ENCODE measurements at places on chromosomes 5 and 9. TPM values are rescaled to one million over a fixed set of nuclear protein-coding genes. Genes with fewer than 3 reads are reported as not detected.
A peak's percentile ranks its signal among the peaks of the same experiment; 100 is the strongest.

DNA sequence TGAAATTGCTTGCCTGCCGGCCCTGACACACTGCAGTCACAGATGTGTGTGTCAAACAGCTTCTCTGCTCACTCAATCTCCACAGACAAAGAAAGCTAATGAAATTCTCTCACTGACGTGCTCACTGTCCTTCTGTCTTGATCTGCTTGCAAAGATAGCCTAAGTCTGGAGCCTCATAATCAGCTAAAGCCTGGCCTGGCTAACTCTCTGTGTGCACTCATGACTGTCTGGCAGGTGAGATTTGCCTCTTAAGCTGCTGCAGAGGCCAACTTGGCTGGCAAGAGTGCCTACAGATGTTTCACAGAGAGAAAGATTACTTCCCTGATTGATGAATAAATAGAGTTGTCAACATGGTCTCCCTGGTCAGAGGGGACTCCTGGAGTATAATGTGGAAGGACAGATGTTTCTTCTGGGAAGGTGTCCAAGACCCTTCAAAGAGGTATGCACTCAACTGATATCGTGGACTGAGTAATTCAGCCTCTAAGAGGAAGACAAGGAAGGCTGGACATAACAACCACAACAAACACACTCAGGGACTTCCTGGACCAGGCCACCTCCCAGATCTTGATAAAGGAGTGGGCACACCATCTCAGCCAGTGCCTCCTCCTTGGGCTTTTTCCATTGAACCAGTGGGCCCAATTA, 362.0 kb downstream of the SPOCK1 start:
- H3K4me1 ChIP-seq = peaks cover 13% of the 10 kb centered on the region
- no peak for DNase-seq
- no peaks in the 10 kb centered on the region for H3K36me3 ChIP-seq
- no peak overlapping the region for H3K4me3 ChIP-seq

GRCh38 chr9:116007824-116008223, 145.8 kb upstream of the PAPPA start:
- H3K36me3 ChIP-seq = no peaks in the 10 kb centered on the region
- no peaks in the 10 kb centered on the region for H3K27me3 ChIP-seq
- no peak overlapping the region for H3K4me3 ChIP-seq
- peaks cover 27% of the 10 kb centered on the region for H3K4me1 ChIP-seq
- H3K27ac ChIP-seq = no peak overlapping the region
- DNase-seq = no peak

GRCh38 chr9:128091144-128091543, 23.1 kb downstream of the SLC25A25 start:
- H3K36me3 ChIP-seq = no peaks in the 10 kb centered on the region
- peaks cover 57% of the 10 kb centered on the region for H3K4me1 ChIP-seq
- no peaks in the 10 kb centered on the region for H3K27me3 ChIP-seq
- DNase-seq = peak; percentile 93
- peak overlapping the region; percentile 100 for H3K27ac ChIP-seq

DNA sequence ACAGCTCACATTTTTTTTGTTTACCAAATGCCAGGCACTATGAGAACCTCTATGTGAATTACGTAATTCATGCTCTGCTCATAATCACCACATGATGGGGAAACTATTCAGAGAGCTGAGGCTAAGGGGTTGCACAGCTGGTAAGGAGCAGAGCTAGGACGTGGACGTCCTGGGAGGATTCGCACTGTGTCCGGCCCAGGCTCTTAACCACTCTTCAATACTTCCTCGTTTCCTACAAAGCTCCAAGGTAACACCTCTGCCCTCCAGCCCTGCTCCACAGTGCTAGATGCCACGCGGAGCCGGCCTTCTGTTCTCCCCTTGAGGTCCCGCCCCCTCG, 8.7 kb downstream of the PHF19 start:
- peaks cover 15% of the 10 kb centered on the region for H3K4me1 ChIP-seq
- peak overlapping the region; percentile 77 for H3K27ac ChIP-seq
- peak; percentile 58 for DNase-seq
- H3K4me3 ChIP-seq = peak overlapping the region; percentile 59
- peaks cover 17% of the 10 kb centered on the region for H3K36me3 ChIP-seq

GRCh38 chr9:8694983-8695588, 895.5 kb upstream of the DMAC1 start:
- H3K27ac ChIP-seq = no peak overlapping the region
- H3K4me3 ChIP-seq = no peak overlapping the region
- no peak for DNase-seq
- H3K36me3 ChIP-seq = no peaks in the 10 kb centered on the region
- no peaks in the 10 kb centered on the region for H3K4me1 ChIP-seq
- H3K27me3 ChIP-seq = no peaks in the 10 kb centered on the region

- H3K27ac ChIP-seq = no peak overlapping the region
- H3K4me3 ChIP-seq = no peak overlapping the region
- H3K27me3 ChIP-seq = peaks cover 13% of the 10 kb centered on the region
- H3K36me3 ChIP-seq = no peaks in the 10 kb centered on the region
Observed at GRCh38 chr5:135112008-135112725, 78.1 kb upstream of the PITX1 start.

DNA sequence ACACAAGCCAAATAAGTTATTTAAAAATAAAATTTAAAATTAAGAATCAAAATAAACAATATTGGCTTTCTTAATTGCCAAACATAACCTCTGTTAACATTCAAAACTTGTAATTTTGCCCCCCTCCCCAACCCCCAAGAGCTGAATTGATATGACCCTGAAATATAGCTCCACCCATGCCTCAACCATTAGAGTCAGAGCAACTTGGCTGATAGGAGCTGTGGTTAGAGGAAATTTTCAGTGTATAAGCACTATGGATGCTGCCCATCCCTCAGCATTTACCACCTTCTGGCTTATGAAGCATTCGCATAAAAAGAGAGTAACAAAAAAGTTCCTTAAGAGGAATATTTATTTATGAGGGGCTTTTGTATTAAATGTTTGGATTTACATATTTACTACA, 6.1 kb downstream of the POC5 start:
- DNase-seq = no peak
- peaks cover 23% of the 10 kb centered on the region for H3K4me1 ChIP-seq
- H3K27ac ChIP-seq = no peak overlapping the region
- no peak overlapping the region for H3K4me3 ChIP-seq
- peaks cover 12% of the 10 kb centered on the region for H3K36me3 ChIP-seq
- no peaks in the 10 kb centered on the region for H3K27me3 ChIP-seq

DNA sequence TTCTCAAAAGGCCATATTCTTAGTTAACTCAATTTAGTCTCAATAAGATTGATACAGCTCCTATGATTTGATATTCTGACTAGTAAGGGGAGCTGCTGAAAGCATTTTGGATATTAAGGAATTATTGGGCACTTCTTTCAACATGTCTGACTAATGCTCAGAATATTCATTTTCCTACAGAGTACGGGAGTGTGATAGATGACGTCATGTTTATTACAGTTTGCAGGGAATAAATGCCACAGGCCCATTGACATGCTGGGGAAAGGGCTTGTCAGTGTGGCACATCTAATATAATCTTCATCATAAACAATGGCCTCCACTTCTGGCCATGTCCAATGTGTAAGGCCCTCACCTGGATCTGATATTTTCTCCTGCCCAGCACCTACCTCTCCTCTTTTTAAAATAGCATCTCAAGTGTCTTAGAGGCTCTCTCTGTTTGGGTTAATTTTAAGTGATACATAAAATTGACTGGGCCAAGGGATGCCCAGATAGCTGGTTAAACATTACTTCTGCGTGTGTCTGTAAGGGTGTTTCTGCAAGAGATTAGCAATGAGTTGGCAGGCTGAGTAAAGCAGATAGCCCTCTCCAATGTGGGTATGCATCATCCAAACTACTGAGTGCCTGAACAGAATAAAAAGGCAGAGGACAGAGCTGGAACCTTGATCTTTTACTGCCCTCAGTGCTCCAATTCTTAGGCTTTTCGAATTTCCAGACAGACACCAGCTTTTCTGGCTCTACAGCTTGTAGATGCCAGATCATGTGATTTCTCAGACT, 99.3 kb downstream of the SLC24A2 start:
- H3K27me3 ChIP-seq = no peaks in the 10 kb centered on the region
- H3K4me3 ChIP-seq = no peak overlapping the region
- no peaks in the 10 kb centered on the region for H3K36me3 ChIP-seq
- DNase-seq = no peak

GRCh38 chr5:144463481-144464223, 293.0 kb downstream of the KCTD16 start:
- DNase-seq = no peak
- peaks cover 1% of the 10 kb centered on the region for H3K27me3 ChIP-seq
- H3K4me1 ChIP-seq = peaks cover 44% of the 10 kb centered on the region
- no peak overlapping the region for H3K27ac ChIP-seq
- H3K4me3 ChIP-seq = no peak overlapping the region

- H3K27ac ChIP-seq = no peak overlapping the region
- DNase-seq = no peak
- no peak overlapping the region for H3K4me3 ChIP-seq
- H3K27me3 ChIP-seq = peaks cover 7% of the 10 kb centered on the region
- no peaks in the 10 kb centered on the region for H3K4me1 ChIP-seq
Observed at GRCh38 chr9:133787754-133788025, 49.5 kb upstream of the SARDH start.

DNA sequence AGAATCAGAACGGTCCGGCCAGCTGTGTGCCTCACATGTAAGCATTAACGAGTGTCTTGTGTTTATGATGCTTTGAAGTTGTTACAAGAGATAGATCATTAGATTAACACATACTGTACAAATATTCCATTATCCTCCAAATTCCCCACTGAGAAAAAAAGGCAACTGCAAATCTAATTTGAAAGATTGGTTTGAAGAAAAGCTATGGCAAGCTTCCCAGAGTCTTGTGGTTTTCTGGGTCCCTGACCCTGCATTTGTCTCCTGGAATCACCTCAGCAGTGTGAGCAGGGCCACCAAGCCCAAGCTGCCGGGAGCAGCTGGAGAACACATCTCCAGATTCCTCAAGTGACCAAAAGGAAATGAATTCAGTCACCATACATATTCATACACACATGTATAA, 36.9 kb upstream of the ADAMTS16 start:
- no peaks in the 10 kb centered on the region for H3K36me3 ChIP-seq
- H3K27me3 ChIP-seq = no peaks in the 10 kb centered on the region
- no peak overlapping the region for H3K27ac ChIP-seq
- H3K4me1 ChIP-seq = no peaks in the 10 kb centered on the region

DNA sequence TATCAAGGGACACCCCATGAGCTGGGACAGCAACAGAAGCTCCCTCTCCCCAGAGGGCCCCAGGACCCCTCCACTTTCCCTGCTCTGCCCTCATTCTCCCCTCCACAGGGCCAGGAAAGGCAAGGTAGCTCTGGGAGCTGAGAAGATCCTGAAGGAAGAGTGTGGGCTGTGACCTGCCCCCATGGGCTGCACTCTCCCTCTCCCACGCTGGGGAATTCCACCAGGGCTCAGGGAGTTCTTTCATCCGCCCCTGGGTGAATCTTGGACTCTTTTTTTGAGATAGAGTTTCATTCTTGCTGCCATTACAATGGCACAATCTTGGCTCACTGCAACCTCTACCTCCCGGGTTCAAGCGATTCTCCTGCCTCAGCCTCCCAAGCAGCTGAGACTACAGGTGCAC, 73.8 kb downstream of the C9orf50 start:
- no peak overlapping the region for H3K27ac ChIP-seq
- no peak for DNase-seq
- H3K4me3 ChIP-seq = no peak overlapping the region

GRCh38 chr9:91571036-91571435, 147.4 kb upstream of the NFIL3 start:
- DNase-seq = no peak
- no peak overlapping the region for H3K4me3 ChIP-seq
- H3K36me3 ChIP-seq = 0 out of 2 replicates have a peak, but pooled peaks cover 4% of the 10 kb centered on the region
- H3K27ac ChIP-seq = no peak overlapping the region
- H3K27me3 ChIP-seq = peaks cover 14% of the 10 kb centered on the region

DNA sequence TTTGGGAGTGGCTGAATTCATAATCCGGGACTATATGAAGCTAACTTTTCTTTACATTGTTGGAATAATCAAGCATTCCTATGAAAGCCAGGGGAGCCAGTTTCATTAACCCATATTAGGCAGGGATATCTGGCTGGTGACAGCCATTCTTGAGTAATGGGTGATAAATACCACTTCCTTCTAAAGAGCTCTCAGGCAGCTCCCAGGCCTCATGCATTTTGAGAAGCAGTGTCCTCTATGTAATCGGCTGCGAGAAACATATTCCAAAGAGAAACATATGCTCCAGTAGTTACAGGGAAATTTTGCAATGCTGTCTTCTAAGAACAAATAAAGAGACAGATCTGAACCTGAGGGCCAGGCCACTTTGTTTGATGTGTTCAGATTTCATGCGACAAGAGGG, 83.1 kb downstream of the MSX2 start:
- H3K27me3 ChIP-seq = no peaks in the 10 kb centered on the region
- DNase-seq = no peak
- H3K4me1 ChIP-seq = no peaks in the 10 kb centered on the region
- no peak overlapping the region for H3K27ac ChIP-seq
- H3K36me3 ChIP-seq = no peaks in the 10 kb centered on the region

DNA sequence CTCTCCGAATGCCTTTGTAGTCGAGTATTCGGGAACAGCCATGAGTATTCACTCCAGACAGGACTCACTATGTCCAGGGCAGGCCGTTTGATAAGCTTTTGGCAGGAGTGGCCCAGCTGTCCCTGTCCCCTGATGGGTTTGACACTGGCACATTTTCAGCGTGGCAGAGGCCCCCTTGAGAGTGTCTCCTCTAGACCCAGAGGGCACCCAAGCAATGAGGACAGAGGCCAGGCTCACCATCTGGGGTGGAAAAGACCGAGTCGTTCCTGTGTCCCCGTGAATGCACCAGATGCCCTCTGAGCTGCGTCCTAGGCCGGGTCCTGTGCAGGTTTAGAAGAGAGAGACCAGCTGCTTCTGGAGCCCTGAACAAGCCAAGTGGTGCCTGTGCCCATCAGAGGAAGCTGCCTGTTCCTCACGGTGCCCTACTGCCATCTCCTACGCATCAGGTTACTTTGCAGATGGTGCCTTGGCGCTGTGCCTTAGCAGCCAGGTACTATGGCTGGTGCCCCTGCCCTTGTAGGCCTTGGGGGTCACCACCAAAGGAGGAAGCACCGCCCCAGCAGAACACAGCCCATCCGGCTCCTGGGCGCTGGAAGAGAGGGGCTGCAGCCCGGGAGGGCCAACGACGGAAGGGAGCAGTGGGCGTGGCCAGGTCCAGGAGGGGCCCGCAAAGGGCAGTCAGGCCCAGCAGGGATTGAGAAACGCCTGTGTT, 42.4 kb downstream of the LRSAM1 start:
- peaks cover 29% of the 10 kb centered on the region for H3K4me1 ChIP-seq
- peaks cover 23% of the 10 kb centered on the region for H3K36me3 ChIP-seq
- no peak for DNase-seq
- H3K27ac ChIP-seq = peak overlapping the region; percentile 74
- peaks cover 15% of the 10 kb centered on the region for H3K27me3 ChIP-seq
- H3K4me3 ChIP-seq = no peak overlapping the region

DNA sequence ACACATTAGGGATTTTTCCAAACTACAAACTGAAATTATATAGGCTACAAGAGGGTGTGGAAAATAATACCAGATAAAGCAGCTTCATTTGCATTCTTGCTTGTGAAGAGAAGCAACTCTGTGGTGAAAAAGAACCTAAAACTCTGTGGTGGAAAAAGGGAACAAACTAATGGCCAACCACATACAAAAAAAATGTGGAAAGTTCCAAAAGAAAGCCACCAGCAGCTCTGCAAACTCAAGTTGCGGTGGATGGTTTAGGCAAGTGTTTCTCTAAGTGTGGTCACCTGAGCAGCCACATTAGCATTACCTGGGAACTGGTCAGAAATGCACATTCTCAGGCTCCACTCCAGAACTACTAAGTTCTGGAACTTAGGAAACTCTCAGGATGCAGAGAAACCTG, 586.4 kb downstream of the ACTL7B start:
- H3K36me3 ChIP-seq = no peaks in the 10 kb centered on the region
- DNase-seq = no peak
- H3K27me3 ChIP-seq = no peaks in the 10 kb centered on the region
- no peak overlapping the region for H3K27ac ChIP-seq
- H3K4me1 ChIP-seq = peaks cover 23% of the 10 kb centered on the region

The CCDC192 gene
- not detected for total RNA-seq

The UGT3A1 gene
- total RNA-seq = not detected

The SAXO1 gene
- not detected for total RNA-seq

The RAB3C gene
- total RNA-seq = not detected

The ZCCHC10 gene
- 17.7 TPM for total RNA-seq

The PCAT7 gene
- total RNA-seq = not detected

The SNCAIP gene
- total RNA-seq = 0.87 TPM
